Mesothelial cell of epicardium (in vitro differentiated cells): ENCODE measurements at places on chromosomes 2 and 18.

- H3K4me1 ChIP-seq: no peaks in the 10 kb centered on the region
- H3K27me3 ChIP-seq: peaks cover 5% of the 10 kb centered on the region
- H3K27ac ChIP-seq: no peak overlapping the region
- H3K4me3 ChIP-seq: no peak overlapping the region
- no peak for DNase-seq
Measured at GRCh38 chr2:156405586-156405985, 30.6 kb upstream of the GPD2 start.

DNA sequence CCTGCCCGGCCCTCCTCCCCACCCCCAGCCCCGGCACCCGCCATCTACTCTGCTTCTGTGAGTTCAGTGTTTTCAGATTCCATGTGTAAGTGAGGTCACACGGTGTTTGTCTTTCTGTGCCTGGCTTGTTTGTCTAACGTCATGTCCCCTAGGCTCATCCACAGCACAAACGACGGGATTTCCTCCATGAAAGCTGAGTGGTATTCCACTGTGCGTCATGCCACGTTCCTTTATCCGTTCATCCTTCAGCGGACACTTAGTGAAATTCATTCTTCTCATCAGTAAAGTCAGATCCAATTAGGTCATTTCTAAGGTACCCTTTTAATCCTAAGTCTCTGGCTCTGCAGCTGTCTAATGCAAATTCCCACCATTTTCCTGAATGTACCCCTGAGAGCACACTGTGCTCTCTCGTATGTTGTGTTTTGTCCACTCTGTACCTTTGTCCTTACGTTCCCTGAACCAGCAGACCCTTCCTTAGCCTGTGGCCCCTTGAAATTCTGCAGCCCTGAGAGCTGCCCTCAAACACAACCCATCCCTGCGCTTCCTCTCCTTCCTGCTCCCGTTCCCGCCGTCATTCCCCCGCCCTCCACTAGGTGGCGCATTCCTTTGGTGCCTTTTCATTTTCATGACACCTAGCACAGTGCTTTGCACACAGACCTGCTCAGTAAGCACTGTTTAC lies 44.1 kb downstream of the TRAPPC12 start:
- no peaks in the 10 kb centered on the region for H3K4me1 ChIP-seq
- H3K27ac ChIP-seq: no peak overlapping the region
- peaks cover 35% of the 10 kb centered on the region for H3K36me3 ChIP-seq
- no peaks in the 10 kb centered on the region for H3K27me3 ChIP-seq

DNA sequence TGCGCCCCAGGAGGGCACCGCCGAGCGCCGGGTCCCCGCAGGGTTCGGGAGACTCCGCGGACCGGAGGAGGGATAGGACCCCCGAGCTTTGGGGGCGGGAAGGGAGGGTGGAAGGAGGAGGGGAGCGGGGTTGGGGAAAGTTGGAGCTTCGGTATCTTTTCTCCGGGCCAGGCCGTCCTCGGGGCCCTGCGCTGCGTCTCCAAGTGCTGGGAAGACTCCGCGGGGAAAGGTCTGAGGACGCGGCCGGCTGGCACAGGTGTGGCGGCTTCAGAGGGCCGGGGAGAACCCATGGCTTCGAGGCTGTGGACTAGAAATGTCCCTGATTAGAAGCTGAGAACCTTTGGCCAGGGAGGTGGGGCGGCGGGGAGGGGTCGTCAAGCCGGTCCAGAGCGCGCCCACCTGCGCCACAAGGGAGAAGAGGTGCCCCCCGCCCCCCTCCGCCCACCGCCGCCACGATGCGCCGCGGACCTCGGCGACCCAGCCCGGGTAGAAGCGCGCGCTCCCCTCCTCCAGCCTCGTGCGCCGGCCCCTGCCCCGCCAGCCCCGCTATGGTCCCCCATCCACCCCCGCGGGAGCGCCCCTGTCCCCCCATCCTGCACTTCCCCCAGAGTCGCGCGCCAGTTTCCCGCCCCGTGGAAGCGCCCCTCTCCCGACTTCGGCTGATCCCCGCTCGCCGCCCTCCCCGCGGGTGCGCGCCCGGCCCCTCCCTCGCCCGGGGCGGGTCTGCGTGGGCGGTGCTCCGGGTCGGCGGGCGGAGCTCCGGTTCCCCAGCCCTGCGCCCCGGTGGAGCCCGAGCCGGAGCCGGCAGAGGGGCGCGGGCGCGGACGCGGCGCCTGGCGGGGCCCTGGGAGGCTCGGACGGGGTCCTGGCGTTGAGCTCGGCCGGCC lies at the start of gene SNTG2:
Gene SNTG2 (plus strand): TSS at position 770 of the 887 bp plus-strand sequence. CDS start 148 bp downstream, outside the sequence.
- H3K27ac ChIP-seq: no peak within 1 kb of the TSS
- H3K27me3 ChIP-seq: peaks cover 89% of the 10 kb centered on the region
- peak; percentile 70 for DNase-seq
- no peaks in the 10 kb centered on the region for H3K36me3 ChIP-seq

- DNase-seq: no peak
- H3K36me3 ChIP-seq: no peaks in the 10 kb centered on the region
- peak overlapping the region; percentile 68 for H3K27ac ChIP-seq
Measured at GRCh38 chr2:133817680-133818566, 249.7 kb upstream of the NCKAP5 start.
